ENCODE measurements at places on chromosomes 6 and 20. TPM values are rescaled to one million over a fixed set of nuclear protein-coding genes. Genes with fewer than 3 reads are reported as not detected.

CCN5 gene
- 0.16 TPM for total RNA-seq

ZBTB46 gene
- total RNA-seq = 20.9 TPM

SIRPA gene
- total RNA-seq = 2.9 TPM

C4B gene
- 6.7 TPM for total RNA-seq

CLVS2 gene
- not detected for total RNA-seq

GLP1R gene
- total RNA-seq = not detected

ABHD16B gene
- total RNA-seq = not detected

SLC44A4 gene
- total RNA-seq = 0.16 TPM

KHDC1L gene
- total RNA-seq = not detected

HLA-DRB1 gene
- 0.21 TPM for total RNA-seq

SLC52A3 gene
- total RNA-seq = not detected

Measured in myocyte (in vitro differentiated cells).